ENCODE measurements at places on chromosomes 4 and X.

- no peak for DNase-seq
These were observed 78.0 kb downstream of the GPC4 start for GRCh38 chrX:133337250-133337649.

- DNase-seq = no peak
These were observed 75.5 kb downstream of the TBC1D9 start for GRCh38 chr4:140680686-140681085.

GRCh38 chr4:8336412-8337075 is 67.0 kb downstream of the HTRA3 start:
- DNase-seq = no peak

DNA sequence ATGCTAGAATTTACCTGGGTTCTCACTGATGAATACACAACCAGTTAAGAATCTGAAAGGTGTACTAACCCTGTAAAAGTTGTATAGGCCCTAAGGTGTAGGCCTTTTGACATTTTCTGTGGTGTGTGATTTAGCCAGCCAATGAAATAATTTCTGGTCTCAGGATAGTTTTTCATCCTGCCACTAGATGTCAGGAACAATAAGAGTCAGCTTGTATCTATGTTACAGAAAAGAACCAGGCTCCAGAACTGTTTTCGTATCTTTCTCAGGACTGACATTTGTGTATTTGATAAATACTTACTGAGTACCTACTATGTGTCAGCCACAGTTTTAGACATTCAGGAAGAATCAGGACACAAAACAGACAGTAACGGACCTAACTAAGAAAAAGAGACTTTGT is 673.6 kb upstream of the TENM3 start:
- no peak for DNase-seq

- no peak for DNase-seq
These were observed 50.3 kb downstream of the MAML3 start for GRCh38 chr4:140103676-140104075.

All from stimulated activated CD8-positive, alpha-beta memory T cell treated with anti-CD3 and anti-CD28 coated beads, Interleukin-4, amount 100 ng/mL, for 4 hours (primary cell).